NCI-H510A treated with DMSO at 0.1 percent for 48 hours (cell line): ENCODE measurements at places on chromosomes 7 and 10.

- peak; percentile 69 for DNase-seq
Measured at GRCh38 chr7:4739528-4739992, 35.9 kb upstream of the AP5Z1 start.

- no peak for DNase-seq
Measured at GRCh38 chr7:145394126-145394525, 558.3 kb upstream of the TPK1 start.

- no peak for DNase-seq
Measured at GRCh38 chr7:7428806-7429205, 106.9 kb downstream of the COL28A1 start.

DNA sequence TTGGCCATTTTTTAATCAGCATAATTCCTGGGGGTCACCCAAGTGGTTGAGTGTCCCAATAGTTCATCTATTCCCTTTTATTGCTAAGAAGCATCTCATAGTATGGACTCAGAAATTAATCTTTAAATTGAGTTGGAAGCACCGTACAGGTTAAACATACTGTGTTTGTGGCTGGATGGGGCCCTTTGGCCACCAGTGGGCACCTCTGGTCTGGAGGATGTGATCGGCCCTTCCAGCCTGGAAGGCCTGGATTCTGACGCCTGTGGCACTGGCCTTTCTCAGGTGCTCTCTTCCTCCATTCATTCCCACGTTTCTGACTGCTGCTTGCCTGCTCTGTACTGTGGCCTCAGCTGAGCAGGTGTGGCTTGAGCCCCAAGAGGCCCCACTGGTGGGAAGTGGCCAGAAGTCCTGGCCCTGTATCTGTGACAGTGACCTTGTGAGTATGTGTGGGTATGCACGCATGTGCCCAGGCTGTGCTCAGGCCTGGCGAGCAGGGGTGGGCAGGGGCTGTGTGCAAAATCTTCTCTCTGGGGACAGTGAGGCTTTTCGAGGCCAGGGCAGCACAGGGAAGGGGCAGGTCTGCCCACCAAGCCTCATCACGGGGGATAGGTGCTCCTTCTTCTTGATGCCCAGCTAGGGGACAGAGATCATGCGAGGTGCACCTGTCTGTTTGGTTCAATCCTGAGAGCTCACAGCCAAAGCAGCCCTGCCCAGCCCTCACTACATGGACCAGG lies 30.1 kb downstream of the LDB3 start:
- no peak for DNase-seq

- DNase-seq = no peak
Measured at GRCh38 chr7:129245533-129245932, 20.7 kb downstream of the AHCYL2 start.

DNA sequence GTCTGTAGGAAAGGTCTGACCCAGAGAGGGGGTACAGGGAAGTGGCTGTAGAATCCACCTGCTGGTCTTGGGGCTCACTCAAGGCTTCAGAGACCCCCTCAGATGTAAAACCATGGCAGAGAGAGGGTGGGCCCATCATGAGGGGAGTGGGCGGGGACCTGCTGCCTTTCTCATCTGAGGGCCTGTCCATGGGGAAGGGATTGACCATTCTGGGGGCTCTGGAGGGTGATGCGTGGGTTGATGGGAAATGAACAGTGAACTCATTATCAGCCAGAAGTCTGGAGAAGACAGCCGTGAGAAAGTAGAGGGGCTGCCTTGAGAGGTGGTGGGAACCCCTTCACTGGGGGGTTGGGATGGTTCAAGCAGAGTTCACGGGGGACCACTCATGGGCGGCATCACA lies 66.8 kb downstream of the MINDY4 start:
- DNase-seq = no peak

DNA sequence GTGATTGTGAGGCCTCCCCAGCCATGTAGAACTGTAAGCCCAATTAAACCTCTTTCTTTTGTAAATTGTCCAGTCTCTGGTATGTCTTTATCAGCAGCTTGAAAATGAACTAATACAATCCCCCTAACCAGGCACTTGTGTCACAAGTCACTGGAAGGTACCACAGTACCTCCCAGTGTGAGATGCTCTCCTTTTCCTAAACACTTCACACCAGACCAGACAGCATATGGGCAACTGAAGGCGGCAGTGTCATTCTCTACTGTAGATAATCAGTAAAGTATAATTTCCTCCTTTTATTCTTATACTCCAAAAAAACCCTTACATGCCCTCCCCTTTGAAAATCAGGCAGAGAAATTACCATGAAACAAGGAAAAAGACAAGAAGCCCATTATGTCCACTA lies 113.2 kb downstream of the CALN1 start:
- no peak for DNase-seq

- DNase-seq = no peak
Measured at GRCh38 chr10:26044141-26044749, 110.2 kb downstream of the MYO3A start.

- no peak for DNase-seq
Measured at GRCh38 chr7:47525066-47525623, 56.8 kb downstream of the TNS3 start.

DNA sequence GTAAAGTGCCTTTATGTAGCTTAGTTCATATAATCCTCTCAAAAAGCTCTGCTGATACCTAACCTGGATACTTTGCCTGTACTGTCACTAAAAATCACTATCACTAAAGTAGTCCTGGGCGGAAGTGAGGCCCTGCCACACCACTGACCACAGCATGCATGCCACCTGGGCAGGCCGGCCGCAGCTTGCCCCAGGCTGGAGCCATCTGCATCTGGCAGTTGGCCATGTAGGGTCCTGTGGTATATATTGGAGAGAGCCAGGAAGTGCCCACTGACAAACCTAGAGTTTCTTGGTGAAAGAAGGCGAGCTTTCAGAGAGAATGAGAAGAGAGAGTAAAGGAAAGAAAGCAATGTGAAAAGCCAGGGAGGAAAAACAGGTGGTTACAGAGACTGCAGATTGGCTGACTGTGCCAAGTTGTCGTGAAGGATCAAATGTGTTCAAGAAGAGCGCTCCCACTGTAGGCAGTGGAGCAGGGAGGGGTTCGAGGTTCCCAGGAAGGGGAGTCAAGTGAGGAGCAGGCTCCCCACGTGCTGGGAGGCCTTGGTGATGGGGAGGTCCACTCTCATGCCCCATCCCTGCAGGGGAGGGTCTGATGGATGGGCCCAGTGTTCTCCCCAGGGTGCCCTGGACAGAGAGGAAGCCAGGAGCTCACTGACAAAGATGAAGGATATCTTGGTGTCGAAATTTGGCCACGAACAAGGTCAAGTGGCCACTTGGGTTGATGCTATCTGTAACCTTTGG lies 13.6 kb downstream of the LOXL4 start:
- DNase-seq = no peak

DNA sequence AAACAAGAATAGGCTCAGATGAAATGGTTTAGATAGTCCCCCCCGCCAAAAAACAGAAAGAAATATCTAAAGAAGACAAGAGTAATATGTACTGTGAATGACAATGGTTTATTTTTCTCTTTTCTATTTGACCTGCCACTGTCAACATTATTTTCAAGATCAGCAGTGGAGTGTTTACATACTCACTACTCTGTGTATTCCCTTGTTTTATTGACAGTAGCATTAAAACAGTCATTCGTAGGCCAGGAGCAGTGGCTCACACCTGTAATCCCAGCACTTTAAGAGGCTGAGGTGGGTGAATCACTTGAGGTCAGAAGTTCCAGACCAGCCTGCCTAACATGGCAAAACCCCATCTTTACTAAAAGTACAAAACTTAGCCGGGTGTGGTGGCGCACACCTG lies 245.3 kb upstream of the SLC26A5 start:
- peak; percentile 64 for DNase-seq

GRCh38 chr7:16891338-16891737 lies 9.6 kb upstream of the AGR3 start:
- no peak for DNase-seq

- no peak for DNase-seq
Measured at GRCh38 chr10:65194555-65194954, 1673.4 kb downstream of the REEP3 start.

- DNase-seq = peak; percentile 37
Measured at GRCh38 chr7:15720849-15721471, 34.5 kb upstream of the MEOX2 start.

DNA sequence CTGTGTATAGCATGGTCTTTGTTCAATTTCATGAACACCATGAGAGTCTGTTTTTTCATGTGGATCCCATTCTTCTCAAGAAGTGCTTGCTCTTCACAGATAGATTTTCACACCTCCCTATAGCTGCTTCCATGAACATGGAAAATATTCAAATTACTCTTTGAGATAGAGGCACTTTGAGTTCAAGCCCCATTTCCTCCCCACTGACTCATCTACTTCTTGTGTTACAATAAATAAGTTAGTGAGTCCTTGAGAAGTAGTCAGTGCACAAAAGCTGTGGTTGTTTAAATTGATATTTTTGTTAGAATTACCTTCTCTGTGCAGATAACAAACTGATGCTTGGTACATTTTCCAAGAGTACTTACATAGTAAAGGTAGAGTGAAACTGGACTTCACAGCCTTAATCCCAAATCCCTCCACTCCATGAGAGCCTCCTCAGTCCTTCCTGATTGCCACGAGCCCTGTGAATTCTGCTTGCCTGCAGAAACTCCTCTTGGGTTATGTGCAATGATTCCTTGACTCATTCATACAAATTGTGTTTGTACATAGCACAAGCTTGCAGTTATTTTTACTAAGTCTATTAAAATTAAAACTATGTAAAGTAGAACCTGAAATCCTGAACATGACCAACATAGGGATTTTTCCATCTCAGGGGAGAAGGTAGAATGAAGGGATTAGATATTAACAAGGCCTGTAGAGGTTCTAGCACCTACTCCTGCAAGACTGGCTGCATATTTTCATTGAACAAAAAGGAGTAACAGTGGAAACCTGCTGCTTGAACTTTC lies 496.2 kb downstream of the TNS3 start:
- DNase-seq = no peak

GRCh38 chr10:60809157-60809556 lies 30.9 kb downstream of the CDK1 start:
- no peak for DNase-seq

DNA sequence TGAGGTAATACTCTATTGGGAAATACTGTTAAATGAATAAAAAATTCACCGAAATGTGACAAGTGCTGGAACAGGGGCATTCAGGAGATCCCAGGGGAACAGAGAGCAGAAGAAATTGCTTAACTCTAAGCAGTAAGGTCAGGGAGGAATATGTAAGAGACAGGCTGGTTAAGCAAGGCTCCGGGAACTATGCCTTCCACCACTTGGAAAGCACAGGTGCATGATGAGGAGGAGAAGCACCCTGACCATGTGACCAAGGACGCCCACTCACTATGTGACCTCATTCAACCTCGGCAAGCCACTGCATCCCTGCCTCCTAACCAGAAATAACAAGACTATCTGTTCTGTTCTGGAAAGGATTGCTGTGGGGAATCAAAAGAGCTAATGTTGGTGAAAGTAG lies 218.4 kb downstream of the ELMO1 start:
- peak; percentile 36 for DNase-seq

GRCh38 chr10:113137941-113138685 lies 188.1 kb downstream of the TCF7L2 start:
- no peak for DNase-seq

- no peak for DNase-seq
Measured at GRCh38 chr7:40470817-40471216, 336.0 kb downstream of the SUGCT start.

DNA sequence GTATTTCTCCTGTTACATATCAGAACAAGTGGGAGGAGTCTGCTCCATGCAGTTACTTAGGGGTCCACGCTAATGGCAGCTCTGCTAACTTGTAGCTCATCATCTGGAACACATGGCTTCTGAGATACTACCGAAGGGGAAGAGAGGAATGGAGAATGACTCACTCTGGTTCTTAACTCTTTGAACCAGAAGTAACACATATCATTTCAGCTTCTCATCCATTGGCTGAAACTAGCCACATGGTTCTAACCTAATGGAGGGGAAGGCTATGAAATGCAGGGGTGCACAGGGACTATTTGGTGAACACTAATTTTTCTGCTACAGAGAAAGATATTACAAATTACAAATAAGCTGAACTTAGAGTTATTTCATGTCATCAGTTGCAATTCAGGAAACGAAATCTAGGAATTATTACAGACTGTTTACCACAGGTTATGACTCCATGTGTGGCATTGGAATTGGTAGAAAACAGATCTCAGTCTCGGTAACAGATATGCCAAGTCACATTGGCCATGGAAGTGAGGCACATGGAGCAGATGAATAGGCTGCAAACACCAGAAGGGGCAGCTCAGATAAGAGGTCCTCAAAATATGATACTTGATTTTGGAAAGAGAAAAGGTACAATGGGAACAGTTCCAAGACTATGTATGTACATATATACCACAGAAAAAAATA lies 9.4 kb upstream of the KAT6B start:
- DNase-seq = no peak

- DNase-seq = no peak
Measured at GRCh38 chr10:87781545-87781944, 36.5 kb downstream of the ATAD1 start.

- DNase-seq = no peak
Measured at GRCh38 chr10:79397575-79398303, 47.7 kb downstream of the ZCCHC24 start.

DNA sequence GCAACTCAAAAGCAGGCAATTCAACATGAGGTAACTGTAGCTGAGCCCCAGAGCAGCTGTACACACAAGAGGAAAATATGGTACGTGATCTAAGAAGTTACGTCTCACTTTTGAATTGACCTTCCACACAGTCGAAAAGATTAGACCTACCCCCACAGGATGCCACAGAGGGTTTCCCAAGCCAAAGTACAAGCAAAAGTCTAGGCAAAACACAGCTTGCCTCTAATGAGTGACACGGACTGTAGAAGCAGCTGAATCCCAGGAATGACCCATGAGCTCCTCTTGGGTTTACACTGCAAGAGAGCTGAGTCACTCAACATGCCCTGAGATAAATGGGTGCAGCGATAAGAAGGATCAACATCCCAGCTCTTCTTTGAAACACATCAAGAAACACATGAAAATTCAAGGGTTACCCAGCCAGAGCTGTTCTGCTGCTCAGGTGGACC lies 9.8 kb downstream of the CREB3L2 start:
- DNase-seq = no peak

- DNase-seq = no peak
Measured at GRCh38 chr10:130338636-130339024, 202.4 kb downstream of the GLRX3 start.

DNA sequence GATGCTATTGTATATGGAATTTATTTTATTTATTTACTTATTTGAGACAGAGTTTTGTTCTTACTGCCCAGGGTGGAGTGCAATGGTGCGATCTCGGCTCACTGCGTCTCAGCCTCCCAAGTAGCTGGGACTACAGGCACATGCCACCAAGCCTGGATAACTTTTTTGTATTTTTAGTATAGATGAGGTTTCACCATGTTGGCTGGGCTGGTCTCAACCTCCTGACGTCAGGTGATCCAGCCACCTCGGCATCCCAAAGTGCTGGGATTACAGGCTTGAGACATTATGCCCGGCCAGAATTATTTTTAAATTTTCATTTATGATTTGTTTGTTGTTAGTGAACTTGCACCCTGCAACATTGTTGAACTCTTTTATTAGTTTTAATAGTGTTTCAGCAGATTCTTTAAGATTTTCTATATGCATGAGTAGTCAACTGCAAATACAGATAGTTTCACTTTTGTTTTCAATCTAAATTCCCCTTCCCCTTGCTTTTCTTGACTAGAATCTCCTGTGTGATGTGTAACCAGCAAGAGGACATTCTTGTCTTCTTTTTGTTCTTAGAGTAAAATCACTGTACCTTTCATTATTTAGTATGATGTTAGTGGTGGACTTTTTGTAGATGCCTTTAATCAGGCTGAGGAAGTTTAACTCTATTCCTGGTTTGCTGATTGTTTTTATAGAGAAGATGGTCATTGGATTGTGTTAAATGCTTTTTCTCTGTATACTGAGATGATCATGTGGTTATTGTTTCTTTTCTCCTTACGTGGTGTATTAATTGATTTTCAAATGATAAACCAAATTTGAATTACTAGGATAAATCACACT lies 27.8 kb downstream of the ZNF33A start:
- no peak for DNase-seq
